ENCODE measurements at places on chromosomes 5 and 9.

DNA sequence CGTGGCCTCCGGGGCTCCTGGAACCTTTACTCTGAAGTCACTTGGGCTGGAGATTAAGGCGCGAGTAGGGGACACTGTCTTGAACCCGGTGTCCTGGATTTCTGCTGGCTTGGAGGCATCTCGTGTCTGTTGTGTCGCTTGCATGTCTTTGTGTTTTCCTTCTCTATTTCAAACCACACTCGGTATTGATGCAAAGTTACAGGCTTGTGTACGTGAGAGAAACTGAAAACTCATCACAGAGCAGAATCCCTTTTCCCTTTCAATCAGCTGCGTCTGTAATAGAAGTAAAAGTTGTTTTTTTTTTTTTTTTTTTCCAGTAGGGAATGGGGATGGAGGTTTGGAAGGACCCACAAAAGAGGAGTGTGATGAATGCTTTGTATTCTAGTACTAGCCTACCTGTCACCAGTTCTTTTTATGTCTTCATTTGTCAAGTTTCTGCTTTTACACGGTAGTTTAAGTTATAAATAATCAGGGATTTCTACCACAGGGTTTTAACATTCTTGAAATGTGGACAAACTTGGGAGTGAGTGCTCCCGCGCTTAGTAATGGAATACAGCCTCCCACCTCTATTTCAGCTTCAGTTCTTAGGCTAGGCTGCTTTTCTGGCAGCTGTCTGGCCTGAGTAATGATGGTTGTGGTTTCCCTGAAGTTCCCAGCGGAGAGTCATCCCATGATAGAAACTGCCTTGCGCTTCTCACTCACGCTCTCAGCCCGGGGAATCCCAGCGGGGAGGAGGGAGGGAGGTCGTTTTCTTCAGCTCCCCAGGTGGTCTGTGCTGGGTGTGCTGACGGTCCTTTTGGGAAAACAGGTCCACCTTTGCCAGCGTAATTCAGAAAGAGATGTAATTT lies 763 bp downstream of the TJP2 start:
- ATAC-seq, result peak; percentile 72

- ATAC-seq, result no peak
Observed at GRCh38 chr9:114099669-114100270, 678 bp upstream of the KIF12 start.

DNA sequence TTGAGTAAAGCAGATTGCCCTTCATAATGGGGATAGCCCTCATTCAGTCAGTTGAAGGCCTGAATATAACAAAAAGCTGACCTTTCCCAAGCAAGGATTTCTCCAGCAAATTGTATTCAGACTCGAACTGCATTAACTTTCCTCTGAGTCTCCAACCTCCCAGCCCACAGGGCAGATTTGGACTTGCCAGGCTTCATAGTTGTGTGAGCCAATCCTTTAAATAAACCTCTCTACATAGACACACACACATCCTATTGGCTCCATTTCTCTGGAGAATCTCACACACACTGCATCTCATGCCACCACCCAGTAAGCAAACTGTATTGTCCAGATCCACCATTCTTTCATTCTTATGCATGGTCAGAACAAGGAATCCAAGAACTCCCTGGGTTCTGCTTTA lies 225.1 kb downstream of the MPDZ start:
- ATAC-seq, result no peak

DNA sequence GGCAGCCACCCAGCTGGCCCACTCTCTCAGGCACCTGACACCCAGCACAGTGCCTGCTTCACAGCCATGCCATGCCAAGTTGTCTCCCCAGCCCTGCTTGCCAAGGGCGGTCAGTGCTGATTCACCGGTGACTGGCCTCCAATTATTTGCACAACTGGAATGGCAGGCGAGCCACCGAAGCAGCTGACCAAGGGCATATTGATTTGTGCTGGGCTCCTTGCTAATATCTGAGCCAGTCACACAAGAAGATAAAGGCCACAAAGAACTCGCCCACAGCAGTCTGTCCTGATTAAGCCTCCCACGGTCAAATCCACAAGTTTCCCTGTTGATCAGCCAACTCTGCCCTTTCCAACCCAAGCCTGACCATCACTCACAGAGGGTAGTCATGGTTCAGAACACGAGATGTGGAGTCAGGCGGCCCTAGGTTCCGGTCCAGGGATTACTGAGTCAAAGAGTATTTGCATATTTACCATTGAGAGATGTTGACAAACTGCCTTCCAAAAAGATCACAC lies 6.4 kb upstream of the EEIG1 start:
- no peak for ATAC-seq

DNA sequence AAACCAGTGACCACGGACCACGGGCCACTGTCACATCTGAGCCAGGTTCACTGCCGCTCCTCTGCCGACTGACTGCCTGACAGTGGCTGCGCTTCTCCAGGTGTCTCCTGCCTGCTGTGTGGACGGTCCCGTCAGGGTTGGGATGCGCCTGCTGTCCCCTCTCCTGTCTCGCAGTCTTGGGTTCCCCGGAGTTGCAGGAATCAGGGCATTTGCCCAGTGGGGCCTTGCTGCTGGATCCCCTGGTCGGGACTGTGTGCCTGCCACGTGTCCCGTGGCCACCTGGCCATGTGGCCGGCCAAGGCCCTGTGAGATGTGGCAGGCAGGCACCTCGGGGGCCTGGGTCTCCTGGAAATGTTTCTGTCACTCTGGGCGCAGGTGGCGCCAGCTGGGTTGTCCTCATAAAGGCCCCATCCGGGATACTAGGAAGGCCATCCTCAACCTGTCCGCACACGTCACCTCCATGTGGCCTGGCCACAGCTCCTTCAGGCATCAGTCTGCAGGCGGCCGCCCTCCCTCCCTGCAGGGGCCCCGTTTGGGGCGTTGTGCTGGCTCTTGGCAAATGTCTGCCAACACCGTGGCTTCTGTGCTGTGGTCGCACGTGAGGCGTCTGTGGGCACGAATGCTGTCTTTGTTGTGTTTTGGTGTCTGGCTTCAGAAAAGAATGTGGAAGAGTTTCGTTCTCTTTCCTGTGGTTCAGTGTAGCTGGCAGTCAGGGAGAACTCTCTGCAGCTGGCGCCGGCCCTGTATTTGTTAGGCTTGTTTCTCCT lies 6.4 kb upstream of the TOR4A start:
- no peak for ATAC-seq

GRCh38 chr5:90640484-90641059 lies 82.0 kb downstream of the ADGRV1 start:
- ATAC-seq, result no peak
